Activated naive CD8-positive, alpha-beta T cell treated with anti-CD3 and anti-CD28 coated beads for 36 hours (primary cell): ENCODE measurements at places on chromosomes 12 and 14. TPM values are rescaled to one million over a fixed set of nuclear protein-coding genes. Genes with fewer than 3 reads are reported as not detected.
A peak's percentile ranks its signal among the peaks of the same experiment; 100 is the strongest.

DNA sequence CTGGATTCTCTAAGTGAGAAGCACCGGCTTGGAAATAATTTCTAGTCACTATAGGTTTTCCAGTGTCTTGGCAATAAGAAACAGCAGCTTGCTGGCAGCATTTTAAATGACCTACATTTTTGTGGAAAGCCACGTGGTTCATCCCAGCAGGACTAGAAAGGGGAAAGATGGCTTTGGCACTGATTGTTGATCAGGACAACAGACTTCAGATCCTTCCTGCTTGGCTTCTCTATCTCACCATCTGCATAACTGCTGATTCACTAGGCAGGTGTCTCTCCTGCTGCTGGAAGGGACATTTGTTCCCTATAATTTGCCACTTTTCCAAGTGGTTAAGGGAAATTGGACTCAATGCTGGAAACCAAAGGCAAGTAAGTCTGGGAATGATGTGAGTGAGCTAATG, 131.0 kb downstream of the TTC8 start:
- no peaks in the 10 kb centered on the region for H3K4me1 ChIP-seq
- DNase-seq: no peak
- H3K27me3 ChIP-seq: peaks cover 3% of the 10 kb centered on the region
- H3K36me3 ChIP-seq: no peaks in the 10 kb centered on the region
- no peak overlapping the region for H3K4me3 ChIP-seq

DNA sequence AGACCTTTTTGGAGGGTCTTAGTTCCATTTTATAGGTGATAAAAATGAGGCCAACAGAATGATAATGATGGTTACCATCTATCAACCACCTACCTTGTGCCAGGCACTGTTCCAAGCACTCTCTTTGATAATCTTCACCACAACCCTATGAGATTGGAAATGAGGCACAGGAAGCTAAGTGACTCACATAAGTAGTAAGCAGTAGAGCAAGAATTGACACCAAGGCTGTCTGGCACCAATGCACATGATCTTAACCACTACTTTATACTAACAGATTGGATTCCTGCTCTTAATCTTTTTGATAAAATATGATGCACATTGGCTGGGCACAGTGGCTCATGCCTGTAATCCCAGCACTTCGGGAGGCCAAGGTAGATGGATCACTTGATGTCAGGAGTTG, 91.4 kb downstream of the DRAM1 start:
- DNase-seq: no peak
- no peaks in the 10 kb centered on the region for H3K36me3 ChIP-seq
- peaks cover 4% of the 10 kb centered on the region for H3K4me1 ChIP-seq
- H3K4me3 ChIP-seq: no peak overlapping the region
- no peaks in the 10 kb centered on the region for H3K27me3 ChIP-seq

DNA sequence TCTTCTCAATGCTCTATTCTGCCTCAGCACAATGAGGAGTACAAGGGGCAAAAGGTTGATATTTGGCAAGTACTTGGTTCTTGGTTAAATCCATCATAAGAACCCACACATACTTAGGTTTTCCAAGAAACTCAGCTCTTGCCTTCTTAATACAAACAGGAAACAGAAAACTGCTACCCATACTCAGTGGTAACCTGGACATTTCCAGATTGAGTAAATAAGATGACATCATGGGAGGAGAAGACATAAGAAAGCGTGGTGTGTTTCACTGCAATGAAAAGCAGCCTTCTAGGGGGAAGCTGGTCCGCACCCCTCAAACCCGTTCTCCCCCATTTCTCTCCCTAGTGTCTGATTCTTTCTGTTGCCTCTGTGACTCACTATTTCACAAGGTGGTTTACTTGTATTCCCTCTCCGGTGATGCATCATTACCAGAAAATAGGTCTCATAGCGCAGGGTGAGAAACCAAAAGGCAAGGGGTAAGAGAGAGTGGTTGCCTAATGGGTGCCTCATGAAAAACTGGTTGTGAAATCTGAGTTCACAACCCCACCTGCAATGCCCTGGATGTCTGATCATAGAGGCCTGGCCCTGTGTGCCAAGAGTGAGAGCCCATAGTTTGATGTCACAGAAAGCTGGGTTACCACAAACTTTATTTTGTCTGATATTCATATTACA, 326.5 kb upstream of the TBX3 start:
- no peaks in the 10 kb centered on the region for H3K27me3 ChIP-seq
- no peak overlapping the region for H3K27ac ChIP-seq
- H3K36me3 ChIP-seq: no peaks in the 10 kb centered on the region
- no peak for DNase-seq

DNA sequence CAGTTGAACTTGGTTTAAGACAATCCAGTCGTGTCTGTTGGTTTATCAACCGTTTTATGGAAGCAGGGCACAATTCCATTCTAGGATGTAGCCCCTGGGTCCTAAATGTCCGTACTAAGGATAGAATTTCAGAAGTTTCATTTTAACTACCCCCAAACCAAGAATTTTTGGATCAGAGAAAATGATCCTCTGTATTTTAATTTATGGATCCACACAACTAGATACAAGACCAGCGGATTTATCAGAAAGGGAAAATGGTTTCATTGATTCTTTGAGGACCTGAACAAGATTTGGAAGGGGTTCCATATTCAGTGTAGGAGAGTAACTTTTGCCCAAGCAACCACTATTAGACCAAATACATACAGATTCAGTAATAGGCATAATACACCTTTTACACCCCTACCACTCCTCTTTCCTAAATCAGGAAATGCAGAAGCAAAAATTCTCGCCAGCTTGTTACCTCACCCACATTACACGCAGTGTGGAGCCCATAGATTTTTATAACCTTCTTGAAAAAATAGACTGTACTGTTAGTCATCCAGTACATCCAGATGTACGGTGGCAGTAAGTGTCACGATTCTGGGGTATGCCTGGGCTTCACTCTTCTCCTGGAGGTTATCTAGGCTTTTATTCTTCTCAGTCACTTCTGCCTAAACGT, 1.4 kb upstream of the FBXL14 start:
- peaks cover 24% of the 10 kb centered on the region for H3K4me1 ChIP-seq
- peak overlapping the region; percentile 80 for H3K4me3 ChIP-seq
- peaks cover 16% of the 10 kb centered on the region for H3K36me3 ChIP-seq
- DNase-seq: no peak
- H3K27me3 ChIP-seq: no peaks in the 10 kb centered on the region
- H3K27ac ChIP-seq: no peak overlapping the region

GRCh38 chr12:103368167-103368566, 127.6 kb downstream of the C12orf42 start:
- no peaks in the 10 kb centered on the region for H3K27me3 ChIP-seq
- H3K4me3 ChIP-seq: no peak overlapping the region
- H3K36me3 ChIP-seq: peaks cover 13% of the 10 kb centered on the region
- H3K4me1 ChIP-seq: peaks cover 15% of the 10 kb centered on the region
- no peak overlapping the region for H3K27ac ChIP-seq

GRCh38 chr12:132099739-132100138, 44.4 kb downstream of the DDX51 start:
- peaks cover 8% of the 10 kb centered on the region for H3K4me1 ChIP-seq
- H3K36me3 ChIP-seq: peaks cover 36% of the 10 kb centered on the region
- no peaks in the 10 kb centered on the region for H3K27me3 ChIP-seq
- DNase-seq: no peak

DNA sequence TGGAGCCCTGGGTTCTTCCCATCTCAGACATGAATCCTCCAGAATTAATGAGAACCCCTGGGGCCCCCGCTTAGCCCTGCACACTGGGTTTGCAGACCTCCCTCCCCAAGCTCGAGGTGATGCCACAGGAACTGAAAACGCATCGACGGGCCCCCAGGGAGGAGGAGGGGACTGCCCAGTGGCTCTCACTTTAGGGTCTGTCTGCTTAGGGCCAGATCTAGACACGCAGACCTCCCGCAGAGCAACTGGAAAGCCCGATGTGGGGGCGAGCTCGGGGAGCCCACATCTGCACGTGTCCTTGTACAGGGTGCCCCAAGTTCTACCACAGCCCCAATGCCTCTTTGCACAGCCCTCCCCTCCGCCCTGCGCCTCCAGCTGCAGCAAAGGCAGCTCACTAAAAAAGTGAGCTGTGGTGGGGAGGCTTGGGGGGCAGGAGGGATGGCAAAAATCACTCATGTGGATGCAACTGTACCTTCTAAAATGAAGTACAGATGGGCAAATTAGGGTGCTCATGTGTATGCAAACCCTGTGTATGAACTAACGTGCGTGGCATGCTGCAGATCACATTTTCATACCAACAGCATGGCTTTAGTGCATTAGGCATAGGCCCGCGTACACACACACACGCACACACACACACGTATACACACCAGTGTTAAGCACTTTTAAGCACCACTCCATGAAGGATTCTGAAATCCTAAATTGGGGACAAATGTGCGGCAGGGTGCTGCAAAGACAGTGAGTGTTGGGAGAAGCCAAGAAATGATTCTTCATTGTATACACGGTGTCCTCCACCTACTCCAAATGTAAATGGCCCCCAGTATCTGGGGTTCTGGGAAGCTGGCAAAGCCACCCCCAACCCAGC, 99.9 kb upstream of the MAP1LC3B2 start:
- no peaks in the 10 kb centered on the region for H3K27me3 ChIP-seq
- H3K4me3 ChIP-seq: no peak overlapping the region
- H3K27ac ChIP-seq: no peak overlapping the region
- no peak for DNase-seq
- no peaks in the 10 kb centered on the region for H3K4me1 ChIP-seq
- H3K36me3 ChIP-seq: no peaks in the 10 kb centered on the region

DNA sequence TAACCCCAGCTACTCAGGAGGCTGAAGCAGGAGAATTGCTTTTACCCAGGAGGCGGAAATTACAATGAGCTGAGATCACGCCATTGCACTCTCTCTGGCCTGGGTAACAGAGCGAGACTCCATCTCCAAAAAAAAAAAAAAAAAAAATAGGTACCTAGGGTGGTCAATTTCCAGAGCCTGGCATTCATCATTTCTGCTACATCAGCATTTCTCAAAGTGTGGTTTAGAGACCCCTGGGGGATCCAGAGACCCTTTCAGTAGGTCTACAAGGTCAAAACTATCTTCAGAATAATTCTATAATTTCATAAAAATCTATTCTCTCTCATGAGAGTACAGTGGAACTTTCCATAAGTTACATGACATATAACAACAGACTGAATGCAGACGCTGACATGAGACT, 19.9 kb downstream of the CERS5 start:
- no peaks in the 10 kb centered on the region for H3K27me3 ChIP-seq
- no peaks in the 10 kb centered on the region for H3K36me3 ChIP-seq
- no peak for DNase-seq
- H3K27ac ChIP-seq: no peak overlapping the region
- H3K4me1 ChIP-seq: peaks cover 22% of the 10 kb centered on the region

DNA sequence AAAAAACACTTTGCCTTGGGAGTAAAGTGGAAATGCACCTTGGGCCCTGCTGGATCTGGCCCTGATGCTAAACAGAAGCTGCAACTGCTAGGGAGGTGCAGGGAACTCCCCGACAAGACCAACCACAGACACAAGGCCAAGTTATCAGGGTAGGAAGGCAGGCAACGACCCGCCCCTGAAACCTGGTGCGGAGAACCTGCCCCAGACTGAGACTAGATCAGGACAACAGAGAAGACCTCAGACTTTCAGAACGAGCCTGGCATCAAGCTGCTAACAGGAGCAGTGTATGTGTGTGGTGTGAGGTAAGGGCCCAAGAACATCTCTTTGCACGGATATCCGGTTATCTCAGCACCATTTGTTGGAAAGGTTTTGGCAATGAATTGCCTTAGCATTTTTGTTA, 233.7 kb upstream of the RTL1 start:
- H3K4me3 ChIP-seq: no peak overlapping the region
- peaks cover 4% of the 10 kb centered on the region for H3K36me3 ChIP-seq
- H3K27me3 ChIP-seq: peaks cover 25% of the 10 kb centered on the region
- H3K4me1 ChIP-seq: no peaks in the 10 kb centered on the region
- H3K27ac ChIP-seq: no peak overlapping the region
- no peak for DNase-seq

DNA sequence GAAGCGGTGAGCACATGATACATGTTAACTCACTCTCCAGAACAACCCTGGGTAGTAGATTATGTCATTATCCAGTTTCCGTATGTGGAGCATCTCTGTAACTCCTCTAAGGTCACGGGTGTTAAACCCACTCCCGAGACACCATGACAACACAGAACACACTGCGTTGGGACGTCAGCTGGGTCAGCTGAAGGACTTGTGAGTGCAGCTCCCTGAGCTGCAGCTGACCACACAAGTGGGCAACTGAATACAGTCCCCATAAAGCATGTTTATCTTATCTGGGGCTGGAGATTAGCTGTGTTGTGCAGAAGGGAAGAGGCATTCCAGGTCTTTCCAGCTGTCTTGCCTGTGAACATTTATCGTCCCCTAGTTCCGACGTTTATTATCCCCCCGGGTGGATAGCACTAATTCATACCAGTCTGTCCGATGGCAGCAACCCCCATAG, 211.5 kb downstream of the CHST11 start:
- no peak overlapping the region for H3K4me3 ChIP-seq
- DNase-seq: no peak
- peak overlapping the region; percentile 36 for H3K27ac ChIP-seq
- H3K36me3 ChIP-seq: peaks cover 4% of the 10 kb centered on the region
- peaks cover 53% of the 10 kb centered on the region for H3K4me1 ChIP-seq

GRCh38 chr14:22314183-22314820, 274.7 kb downstream of the DAD1 start:
- H3K4me1 ChIP-seq: no peaks in the 10 kb centered on the region
- H3K27ac ChIP-seq: peak overlapping the region; percentile 67
- H3K36me3 ChIP-seq: no peaks in the 10 kb centered on the region
- no peaks in the 10 kb centered on the region for H3K27me3 ChIP-seq
- peak overlapping the region; percentile 50 for H3K4me3 ChIP-seq

DNA sequence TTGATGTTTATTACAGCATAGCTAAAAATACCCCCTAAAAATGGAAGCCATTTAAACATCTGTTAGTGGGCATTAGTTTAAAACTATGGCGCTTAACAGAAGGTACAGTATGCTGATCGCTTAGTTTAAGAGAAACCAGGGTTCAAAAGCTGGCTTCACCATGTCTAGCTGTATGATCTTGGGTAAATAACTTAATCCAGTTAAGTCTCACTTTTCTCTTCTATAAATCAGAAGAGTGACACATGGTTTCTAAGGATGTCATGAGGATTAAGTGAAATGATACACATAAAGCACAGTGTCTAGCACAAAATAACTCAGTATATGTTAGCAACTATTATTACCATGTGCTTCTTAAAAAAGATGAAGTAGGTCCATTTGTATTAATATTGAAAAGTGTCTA, 38.7 kb downstream of the STK38L start:
- H3K27ac ChIP-seq: no peak overlapping the region
- no peak overlapping the region for H3K4me3 ChIP-seq
- peaks cover 38% of the 10 kb centered on the region for H3K4me1 ChIP-seq
- H3K27me3 ChIP-seq: no peaks in the 10 kb centered on the region

- peaks cover 14% of the 10 kb centered on the region for H3K4me1 ChIP-seq
- no peaks in the 10 kb centered on the region for H3K27me3 ChIP-seq
- H3K27ac ChIP-seq: no peak overlapping the region
- peaks cover 24% of the 10 kb centered on the region for H3K36me3 ChIP-seq
- no peak overlapping the region for H3K4me3 ChIP-seq
Measured at GRCh38 chr12:22529281-22530060, 14.9 kb downstream of the C2CD5 start.

- DNase-seq: no peak
- peaks cover under 1% of the 10 kb centered on the region for H3K36me3 ChIP-seq
- peaks cover 4% of the 10 kb centered on the region for H3K4me1 ChIP-seq
- no peaks in the 10 kb centered on the region for H3K27me3 ChIP-seq
- H3K4me3 ChIP-seq: no peak overlapping the region
- H3K27ac ChIP-seq: no peak overlapping the region
Measured at GRCh38 chr12:42283739-42284138, 42.2 kb downstream of the ZCRB1 start.

- H3K27me3 ChIP-seq: no peaks in the 10 kb centered on the region
- no peaks in the 10 kb centered on the region for H3K36me3 ChIP-seq
- peak; percentile 30 for DNase-seq
Measured at GRCh38 chr12:116818341-116818856, 62.8 kb downstream of the HRK start.

Gene JDP2
- total RNA-seq: 2.1 TPM

Gene ALG10
- total RNA-seq: 18.8 TPM

Gene LRFN5
- not detected for total RNA-seq

Gene HOXC9
- not detected for total RNA-seq
